Peyer's patch (tissue), 4 donors: ENCODE measurements at places on chromosomes 6 and 20.

- no peak for DNase-seq
Observed at GRCh38 chr6:150004101-150004782, 21.1 kb downstream of the RAET1L start.

DNA sequence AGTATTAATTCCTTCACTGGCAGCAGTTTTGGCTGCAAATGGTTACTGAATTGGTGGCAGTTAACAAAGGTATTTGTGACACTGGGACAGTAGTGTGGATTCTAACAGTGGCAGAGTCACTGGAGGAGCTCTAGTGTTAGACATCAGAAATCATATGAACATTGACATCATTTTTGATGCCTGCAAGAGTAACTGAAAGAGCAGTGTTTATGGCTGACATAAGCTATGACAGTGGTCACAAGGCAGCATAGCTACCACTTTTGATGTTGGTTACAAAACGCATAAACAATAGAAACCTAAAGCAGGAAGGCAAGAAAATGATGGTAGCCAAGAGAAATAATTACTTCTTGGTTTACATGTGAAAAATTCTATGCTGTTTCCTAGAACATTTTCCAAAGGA lies 326.7 kb upstream of the MAN1A1 start:
- no peak for DNase-seq

- DNase-seq = no peak
Observed at GRCh38 chr6:110359556-110359955, 1.4 kb upstream of the METTL24 start.

DNA sequence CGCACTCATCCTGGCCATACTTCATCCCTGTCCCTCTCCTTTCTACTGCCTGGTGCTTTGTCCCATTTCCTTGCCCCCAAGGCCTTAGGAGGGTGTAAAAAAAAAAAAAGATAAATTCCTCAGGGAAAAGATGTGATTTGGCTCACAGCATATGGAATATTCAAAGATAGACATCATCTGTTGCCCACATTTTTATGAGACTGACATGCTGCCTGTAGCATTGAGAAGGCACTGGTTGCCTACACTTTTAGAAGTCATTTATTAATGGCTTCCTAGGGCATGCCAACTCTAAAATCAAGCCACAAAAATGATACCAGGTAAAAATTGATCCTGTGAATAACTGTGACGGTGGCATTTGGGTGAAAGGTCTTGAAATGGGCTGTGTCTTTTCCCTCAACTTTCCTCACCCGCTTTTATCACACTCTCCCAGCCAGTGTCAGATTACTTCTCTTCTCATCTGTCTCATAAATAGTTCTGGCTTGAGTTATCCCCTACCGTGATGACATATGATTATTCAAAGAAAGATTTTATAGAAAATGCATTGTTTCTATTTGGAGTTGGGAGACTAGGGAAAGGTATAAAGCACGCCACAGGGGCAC lies 139.4 kb downstream of the CARMIL1 start:
- no peak for DNase-seq

GRCh38 chr6:116705917-116706316 lies 24.9 kb downstream of the KPNA5 start:
- no peak for DNase-seq

- DNase-seq = no peak
Observed at GRCh38 chr6:65570340-65570739, 136.7 kb downstream of the EYS start.
